ENCODE measurements at places on chromosomes 2 and 18.

DNA sequence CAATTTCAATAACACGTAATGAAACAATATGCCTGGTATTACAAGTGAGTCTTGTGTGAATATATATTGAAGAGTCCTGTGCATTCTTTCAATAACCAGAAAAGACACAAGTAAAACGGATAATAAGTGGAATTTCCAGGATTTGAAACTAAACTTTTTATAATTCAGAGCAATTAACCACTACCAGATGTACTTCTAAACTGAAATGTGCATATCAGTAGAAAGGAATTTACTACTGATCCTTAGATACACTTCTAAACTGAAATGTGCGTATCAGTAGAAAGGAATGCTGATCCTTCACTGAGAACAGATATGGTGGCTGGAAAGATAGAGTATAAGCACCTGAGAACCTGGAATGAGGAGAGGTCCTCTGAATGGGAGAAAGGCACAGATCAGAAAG lies 470.9 kb upstream of the SPHKAP start:
- no peak for DNase-seq

GRCh38 chr2:39834426-39834825 lies 55.4 kb upstream of the THUMPD2 start:
- no peak for DNase-seq

DNA sequence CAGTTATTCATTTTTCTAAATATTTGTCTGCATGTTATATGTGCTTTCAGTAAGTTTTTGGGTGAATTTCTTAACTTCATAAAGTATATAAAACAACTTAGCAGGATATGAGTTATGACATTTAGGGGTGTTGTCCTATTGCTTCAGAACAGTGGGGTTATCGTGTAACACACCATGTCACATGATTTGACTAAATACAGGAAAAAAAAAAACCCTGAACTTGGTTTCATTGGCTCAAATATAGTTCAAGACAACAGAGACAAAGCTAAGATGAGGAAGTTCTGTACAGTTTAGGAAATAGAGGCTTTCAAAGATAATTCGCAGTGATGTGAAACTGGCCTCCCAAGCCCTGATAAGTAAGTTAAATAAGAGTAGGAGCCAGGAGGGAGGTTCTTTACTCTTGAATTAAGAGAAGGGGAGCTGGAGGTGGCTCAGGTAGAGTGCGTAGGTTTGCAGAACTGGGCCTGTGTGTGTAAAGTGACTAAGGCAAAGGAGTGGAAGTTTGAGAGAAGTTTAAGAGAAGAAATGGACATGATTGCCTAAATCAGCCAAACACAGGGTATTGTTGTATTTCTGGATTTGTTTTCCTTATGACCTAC lies 53.9 kb downstream of the LIMS1 start:
- DNase-seq: no peak

GRCh38 chr2:217530392-217531090 lies 472.3 kb downstream of the TNS1 start:
- DNase-seq: no peak

- no peak for DNase-seq
These were observed 20.8 kb upstream of the MGAT5 start for GRCh38 chr2:134232868-134233727.

DNA sequence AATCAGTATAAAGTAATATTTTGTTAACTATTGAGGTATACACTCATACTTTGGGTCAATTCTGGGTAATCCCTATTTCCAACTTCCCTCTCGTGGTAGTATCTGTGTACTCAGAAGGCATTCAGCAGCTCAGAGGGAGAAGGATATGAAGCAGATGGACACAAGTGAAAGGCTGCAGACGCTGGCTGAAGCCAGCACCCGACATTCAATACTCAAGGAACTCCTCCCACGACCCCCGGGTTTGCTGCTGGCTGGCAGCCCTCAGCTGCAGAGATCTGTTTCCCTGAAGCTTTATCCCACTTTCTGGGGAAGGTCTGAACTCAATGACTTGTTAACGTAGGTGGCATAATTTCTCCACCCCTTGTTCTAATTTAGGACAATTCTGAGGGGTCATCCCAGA lies 847.3 kb upstream of the SOX11 start:
- no peak for DNase-seq

DNA sequence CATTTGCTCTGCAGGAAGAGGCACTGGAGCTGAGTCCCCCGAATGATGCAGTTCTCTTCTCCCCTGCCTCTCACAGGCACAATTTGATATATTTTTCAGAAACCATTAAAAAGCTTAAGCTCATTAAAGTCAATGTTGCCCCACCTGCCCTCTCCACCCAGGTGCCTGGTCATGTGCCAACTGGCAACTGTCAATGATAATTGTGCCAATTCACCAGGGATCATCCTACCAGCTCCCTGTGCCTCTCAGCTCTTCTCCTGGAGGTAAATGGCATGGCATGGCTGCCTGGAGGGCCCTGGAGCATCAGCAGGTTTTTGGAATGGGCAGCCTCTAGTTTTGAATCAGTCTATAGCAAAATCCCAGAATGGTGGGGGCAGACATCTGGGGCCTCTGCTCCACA lies 279.6 kb upstream of the ID2 start:
- DNase-seq: no peak

DNA sequence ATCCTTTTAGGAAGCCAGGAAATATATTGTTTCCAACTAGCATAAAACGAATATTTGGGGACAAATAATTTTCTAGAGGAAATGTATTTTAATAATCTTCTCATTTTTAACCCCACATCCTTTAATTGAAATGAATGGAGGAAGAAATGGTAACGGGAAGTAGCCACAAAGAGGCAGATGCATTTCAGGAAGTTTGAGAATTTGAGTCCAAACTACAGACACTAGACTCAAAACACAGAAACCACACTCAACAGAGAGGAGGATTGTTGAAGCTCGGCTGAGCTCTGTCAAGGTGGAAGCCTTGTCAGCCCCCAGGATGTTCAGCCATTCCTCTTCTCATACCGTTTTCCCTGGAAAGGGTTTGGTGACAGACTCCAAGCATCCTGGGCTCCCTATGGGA lies 288.5 kb downstream of the NAPG start:
- DNase-seq: no peak

DNA sequence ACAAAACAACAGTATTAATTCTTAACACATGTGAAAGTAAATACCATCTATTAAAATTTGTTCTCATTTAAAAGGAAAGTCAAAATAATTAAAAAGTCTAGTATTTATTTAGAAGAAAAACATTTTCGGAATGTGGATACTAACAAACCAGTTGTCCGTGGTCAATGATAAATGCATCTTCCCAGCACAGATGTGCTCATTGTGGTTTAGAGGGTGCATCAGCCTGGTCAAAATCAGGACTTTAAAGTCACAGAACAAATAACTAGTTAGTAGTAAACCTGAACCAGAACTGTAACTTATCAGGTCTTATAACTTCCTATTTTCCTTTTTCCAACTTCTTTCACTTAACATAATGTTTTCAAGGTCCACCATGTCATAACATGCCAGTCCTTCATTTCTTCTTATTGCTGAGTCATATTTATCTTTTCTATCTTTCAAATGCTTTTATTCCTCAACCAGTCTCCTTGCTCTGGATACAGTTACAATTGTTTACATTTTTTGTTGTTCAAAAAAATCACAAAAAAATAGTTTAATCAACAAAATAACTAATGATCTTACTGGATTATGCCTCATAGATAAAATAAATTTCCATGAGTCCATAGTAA lies 55.8 kb downstream of the ID2 start:
- DNase-seq: no peak

- no peak for DNase-seq
These were observed 138.9 kb upstream of the NABP1 start for GRCh38 chr2:191539068-191539467.

DNA sequence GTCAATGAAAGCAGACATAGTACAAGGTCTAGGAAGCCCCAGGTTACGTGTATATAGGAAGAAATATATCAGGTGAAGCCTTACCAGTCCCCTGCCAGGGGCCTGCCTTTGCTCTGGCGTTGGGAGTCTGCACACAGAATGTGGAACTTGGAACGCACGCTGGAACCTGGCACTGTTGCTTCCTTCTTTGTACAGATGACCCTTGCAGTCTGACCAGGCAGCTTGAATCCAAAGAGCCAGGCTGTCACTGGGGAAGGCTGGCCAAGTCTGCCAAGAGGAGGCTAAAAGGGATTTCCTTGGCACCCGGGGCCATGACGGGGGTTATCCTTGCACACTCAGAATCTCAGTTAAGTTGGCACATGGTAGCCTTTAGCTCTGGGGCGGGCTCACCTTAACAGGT lies 39.5 kb downstream of the TMEM247 start:
- no peak for DNase-seq

- DNase-seq: no peak
These were observed 183.4 kb upstream of the SRD5A2 start for GRCh38 chr2:31764169-31764568.

- DNase-seq: no peak
These were observed 32.4 kb downstream of the NGEF start for GRCh38 chr2:232980683-232981082.

- no peak for DNase-seq
These were observed 109.6 kb upstream of the SPOPL start for GRCh38 chr2:138391946-138392345.

DNA sequence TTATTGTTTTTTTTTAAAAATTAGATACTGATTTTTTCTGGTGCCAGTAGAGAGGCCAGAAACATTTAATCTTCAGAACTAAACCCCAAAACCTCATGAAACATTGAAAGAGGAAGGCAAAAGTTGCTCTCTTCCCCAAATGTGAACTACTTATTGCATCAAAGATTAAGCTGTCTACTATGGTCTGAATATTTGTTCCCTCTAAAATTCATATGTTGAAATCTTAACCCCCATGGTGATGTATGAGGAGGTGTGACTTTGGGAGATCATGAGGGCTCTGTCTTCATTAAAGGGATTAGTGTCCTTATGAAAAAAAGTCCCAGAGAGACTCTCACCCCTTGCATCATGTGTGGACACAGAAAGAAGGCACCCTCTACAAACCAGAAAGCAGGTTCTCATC lies 28.2 kb upstream of the SLC8A1 start:
- DNase-seq: no peak

- no peak for DNase-seq
These were observed 170.4 kb downstream of the KCNE4 start for GRCh38 chr2:223222397-223222796.
